ENCODE measurements at places on chromosomes 1 and 21.

DNA sequence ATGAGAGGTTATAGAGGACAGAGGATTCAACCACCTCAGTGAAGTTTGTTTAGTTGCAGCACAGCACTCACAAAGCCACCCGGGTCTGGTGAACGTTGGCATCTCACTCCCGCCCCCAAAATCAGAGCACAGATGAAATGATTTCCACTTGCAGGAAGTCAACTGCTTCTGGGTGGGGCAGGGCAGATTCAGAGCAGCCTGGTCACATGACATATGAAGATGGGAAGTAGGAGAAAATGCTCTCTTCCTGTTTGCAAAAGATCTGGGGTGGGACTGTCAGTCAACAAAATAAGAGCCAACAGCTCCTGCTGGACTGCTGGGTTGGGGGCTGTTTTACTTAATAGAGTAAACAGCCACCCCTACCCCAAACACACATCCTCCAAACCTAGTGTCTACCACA is 43.2 kb downstream of the LRRC71 start:
- no peak overlapping the region for H3K27ac ChIP-seq
- H3K36me3 ChIP-seq = peaks cover 52% of the 10 kb centered on the region
- peaks cover 7% of the 10 kb centered on the region for H3K4me1 ChIP-seq
- no peaks in the 10 kb centered on the region for H3K27me3 ChIP-seq
- H3K4me3 ChIP-seq = no peak overlapping the region

GRCh38 chr1:1063945-1064831 is 9.9 kb downstream of the RNF223 start:
- DNase-seq = peak; percentile 85
- H3K4me1 ChIP-seq = peaks cover 6% of the 10 kb centered on the region
- H3K4me3 ChIP-seq = no peak overlapping the region
- H3K27me3 ChIP-seq = no peaks in the 10 kb centered on the region
- H3K36me3 ChIP-seq = no peaks in the 10 kb centered on the region

GRCh38 chr21:33980276-33980916 is 64.8 kb upstream of the ATP5PO start:
- H3K36me3 ChIP-seq = no peaks in the 10 kb centered on the region
- H3K27me3 ChIP-seq = no peaks in the 10 kb centered on the region
- peaks cover 32% of the 10 kb centered on the region for H3K4me1 ChIP-seq
- H3K27ac ChIP-seq = no peak overlapping the region

DNA sequence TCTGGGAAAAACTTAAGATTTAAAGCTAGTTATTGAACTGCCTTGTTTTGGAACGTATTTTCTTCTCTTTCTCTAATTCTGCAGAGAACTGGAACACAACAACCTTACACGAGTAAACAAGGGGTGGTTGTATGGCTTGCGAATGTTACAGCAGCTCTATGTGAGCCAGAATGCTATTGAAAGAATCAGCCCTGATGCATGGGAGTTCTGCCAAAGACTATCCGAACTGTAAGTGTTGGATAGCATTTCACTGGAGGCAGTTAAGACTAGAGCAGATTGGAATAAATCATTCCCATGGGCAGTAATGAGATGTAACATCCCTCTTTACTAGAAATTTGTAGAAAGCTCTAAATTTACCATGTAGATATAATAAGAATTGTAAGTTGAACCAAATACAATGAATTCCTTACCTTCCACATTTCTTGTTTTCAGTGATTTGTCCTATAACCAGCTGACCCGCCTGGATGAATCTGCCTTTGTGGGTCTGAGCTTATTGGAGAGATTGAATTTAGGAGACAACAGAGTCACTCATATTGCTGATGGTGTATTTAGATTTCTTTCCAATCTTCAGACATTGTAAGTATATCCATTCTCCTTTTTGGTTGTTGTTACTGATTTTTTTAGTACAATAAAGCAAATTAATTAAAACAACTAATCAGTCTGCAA is 22.9 kb downstream of the LRIG2 start:
- no peak for DNase-seq
- peaks cover 8% of the 10 kb centered on the region for H3K4me1 ChIP-seq
- H3K27me3 ChIP-seq = no peaks in the 10 kb centered on the region
- no peak overlapping the region for H3K4me3 ChIP-seq
- no peak overlapping the region for H3K27ac ChIP-seq

GRCh38 chr1:155485945-155486344 is 76.7 kb downstream of the ASH1L start:
- H3K36me3 ChIP-seq = peaks cover 33% of the 10 kb centered on the region
- H3K27me3 ChIP-seq = no peaks in the 10 kb centered on the region
- no peak overlapping the region for H3K4me3 ChIP-seq
- H3K4me1 ChIP-seq = peaks cover 7% of the 10 kb centered on the region
- H3K27ac ChIP-seq = no peak overlapping the region
- DNase-seq = no peak

GRCh38 chr1:110403805-110404204 is 3.7 kb downstream of the LAMTOR5 start:
- H3K27ac ChIP-seq = no peak overlapping the region
- DNase-seq = no peak
- H3K36me3 ChIP-seq = peaks cover 65% of the 10 kb centered on the region
- peaks cover 7% of the 10 kb centered on the region for H3K4me1 ChIP-seq

DNA sequence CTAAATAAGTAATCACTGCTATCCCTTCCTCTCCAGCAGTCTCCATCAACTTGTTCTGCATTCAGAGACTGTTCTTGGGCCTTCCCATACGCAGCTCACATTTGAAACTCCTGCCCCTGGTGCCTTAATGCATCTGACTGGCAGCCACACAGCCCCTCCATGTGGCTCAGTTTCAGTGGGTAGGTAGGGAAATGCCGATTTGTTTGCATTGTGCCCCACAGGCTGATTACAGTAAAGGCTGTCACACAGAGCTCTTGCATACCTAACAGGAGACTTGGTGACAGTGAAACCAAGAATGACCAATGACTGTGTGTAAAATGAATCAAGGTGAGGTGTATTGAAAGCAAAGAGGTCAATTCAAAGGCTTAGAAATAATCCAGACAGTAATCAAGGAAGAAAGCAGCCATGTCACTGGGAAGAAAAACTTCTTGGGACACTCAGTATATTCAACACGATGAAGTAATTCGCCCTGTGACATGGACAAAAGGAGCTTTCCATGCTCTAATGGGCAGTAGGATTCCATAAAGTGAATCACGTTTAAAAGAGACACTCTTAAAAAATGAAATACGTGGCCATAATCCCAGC is 12.7 kb upstream of the B3GALNT2 start:
- H3K27ac ChIP-seq = no peak overlapping the region
- H3K36me3 ChIP-seq = no peaks in the 10 kb centered on the region
- H3K4me3 ChIP-seq = no peak overlapping the region
- no peaks in the 10 kb centered on the region for H3K27me3 ChIP-seq

DNA sequence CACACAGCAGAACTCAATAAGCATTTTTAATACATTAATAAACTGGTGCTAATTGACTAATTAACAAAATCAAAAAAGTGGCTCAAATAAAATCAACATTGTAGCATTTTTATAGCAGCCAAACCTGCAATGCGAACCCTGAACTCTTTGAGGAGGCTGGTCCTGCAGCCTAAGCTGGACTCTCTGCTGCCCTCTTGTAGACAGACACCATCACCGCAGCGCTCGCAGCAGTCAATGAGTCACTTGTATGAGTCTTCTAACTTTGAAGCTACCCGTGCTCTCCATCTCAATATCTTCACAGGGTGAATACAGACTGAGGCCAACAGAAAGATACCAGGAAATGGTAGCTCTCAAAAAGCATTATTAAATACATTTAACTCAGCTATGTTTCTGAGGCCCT is 9.7 kb upstream of the KRTAP7-1 start:
- H3K27me3 ChIP-seq = peaks cover 27% of the 10 kb centered on the region
- H3K27ac ChIP-seq = no peak overlapping the region
- DNase-seq = peak; percentile 58
- H3K4me3 ChIP-seq = no peak overlapping the region

DNA sequence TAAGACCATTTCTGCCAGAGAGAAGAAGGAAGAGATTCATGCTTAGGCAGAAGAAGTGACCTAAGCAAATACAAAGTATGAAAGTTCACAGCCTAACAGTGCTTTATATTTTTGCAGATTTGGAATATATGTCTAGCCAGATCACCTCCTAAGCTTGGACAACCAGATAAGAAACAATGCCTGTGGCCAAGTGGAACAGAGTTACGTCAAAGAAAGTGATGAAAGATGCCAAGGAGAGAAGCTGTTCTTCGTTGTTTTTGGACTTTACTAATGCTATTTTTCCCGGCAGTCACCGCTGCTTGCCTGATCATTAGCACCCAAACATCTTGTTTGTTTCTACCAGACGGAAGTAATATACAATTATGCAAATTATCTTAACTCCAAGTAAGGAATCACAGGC is 489.2 kb upstream of the C1orf87 start:
- peaks cover 4% of the 10 kb centered on the region for H3K4me1 ChIP-seq
- H3K27me3 ChIP-seq = no peaks in the 10 kb centered on the region
- no peak overlapping the region for H3K27ac ChIP-seq
- DNase-seq = no peak

DNA sequence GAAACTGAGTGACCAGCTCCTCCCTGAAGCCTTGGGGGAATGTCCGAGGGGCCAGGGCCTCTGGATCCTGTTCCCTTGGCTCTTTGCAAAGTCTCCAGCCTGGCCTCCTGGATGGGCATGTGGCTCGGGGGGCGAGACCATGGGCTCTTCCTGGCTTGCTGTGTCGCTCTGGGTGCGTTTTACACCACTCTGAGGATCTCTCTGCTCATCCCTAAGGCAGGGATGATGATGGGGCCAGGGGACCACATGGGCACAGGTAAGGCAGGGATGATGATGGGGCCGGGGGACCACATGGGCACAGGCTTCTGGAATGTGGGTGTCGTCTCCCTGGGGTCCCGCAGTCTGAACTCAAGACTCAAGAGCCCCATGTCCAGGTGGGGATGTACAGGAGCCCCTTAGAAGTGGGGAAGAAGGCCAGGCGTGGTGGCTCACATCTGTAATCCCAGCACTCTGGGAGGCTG is 17.7 kb downstream of the TP73 start:
- no peaks in the 10 kb centered on the region for H3K36me3 ChIP-seq
- no peaks in the 10 kb centered on the region for H3K27me3 ChIP-seq
- peaks cover 20% of the 10 kb centered on the region for H3K4me1 ChIP-seq
- DNase-seq = no peak

- H3K27ac ChIP-seq = no peak overlapping the region
- no peak for DNase-seq
- H3K27me3 ChIP-seq = no peaks in the 10 kb centered on the region
- H3K36me3 ChIP-seq = no peaks in the 10 kb centered on the region
- H3K4me1 ChIP-seq = no peaks in the 10 kb centered on the region
Observed at GRCh38 chr1:45478121-45478814, 12.7 kb downstream of the TESK2 start.

- peak overlapping the region; percentile 81 for H3K27ac ChIP-seq
- H3K4me1 ChIP-seq = peaks cover 38% of the 10 kb centered on the region
- peaks cover 6% of the 10 kb centered on the region for H3K36me3 ChIP-seq
Observed at GRCh38 chr1:212432272-212432660, 454 bp upstream of the NENF start.

GRCh38 chr1:228737601-228738041 is 2.3 kb downstream of the RHOU start:
- H3K27me3 ChIP-seq = no peaks in the 10 kb centered on the region
- H3K4me3 ChIP-seq = no peak overlapping the region
- peaks cover 18% of the 10 kb centered on the region for H3K4me1 ChIP-seq
- H3K36me3 ChIP-seq = peaks cover 6% of the 10 kb centered on the region
- no peak overlapping the region for H3K27ac ChIP-seq

GRCh38 chr1:233364026-233364425 is 36.5 kb downstream of the MAP3K21 start:
- peaks cover 17% of the 10 kb centered on the region for H3K4me1 ChIP-seq
- no peaks in the 10 kb centered on the region for H3K27me3 ChIP-seq
- H3K27ac ChIP-seq = peak overlapping the region; percentile 54

- peaks cover 14% of the 10 kb centered on the region for H3K4me1 ChIP-seq
- H3K4me3 ChIP-seq = no peak overlapping the region
- no peak for DNase-seq
- peak overlapping the region; percentile 16 for H3K27ac ChIP-seq
Observed at GRCh38 chr1:66732407-66733166, 19.7 kb upstream of the DYNLT5 start.

GRCh38 chr21:30717105-30717504 is 1.5 kb downstream of the KRTAP21-3 start:
- no peak for DNase-seq
- H3K4me1 ChIP-seq = peaks cover 16% of the 10 kb centered on the region
- H3K36me3 ChIP-seq = no peaks in the 10 kb centered on the region
- no peak overlapping the region for H3K4me3 ChIP-seq
- no peaks in the 10 kb centered on the region for H3K27me3 ChIP-seq
- no peak overlapping the region for H3K27ac ChIP-seq

GRCh38 chr1:98277118-98277517 is 356.3 kb upstream of the DPYD start:
- no peaks in the 10 kb centered on the region for H3K27me3 ChIP-seq
- H3K27ac ChIP-seq = no peak overlapping the region
- H3K36me3 ChIP-seq = no peaks in the 10 kb centered on the region
- H3K4me1 ChIP-seq = no peaks in the 10 kb centered on the region
- no peak overlapping the region for H3K4me3 ChIP-seq
- DNase-seq = peak; percentile 23

DNA sequence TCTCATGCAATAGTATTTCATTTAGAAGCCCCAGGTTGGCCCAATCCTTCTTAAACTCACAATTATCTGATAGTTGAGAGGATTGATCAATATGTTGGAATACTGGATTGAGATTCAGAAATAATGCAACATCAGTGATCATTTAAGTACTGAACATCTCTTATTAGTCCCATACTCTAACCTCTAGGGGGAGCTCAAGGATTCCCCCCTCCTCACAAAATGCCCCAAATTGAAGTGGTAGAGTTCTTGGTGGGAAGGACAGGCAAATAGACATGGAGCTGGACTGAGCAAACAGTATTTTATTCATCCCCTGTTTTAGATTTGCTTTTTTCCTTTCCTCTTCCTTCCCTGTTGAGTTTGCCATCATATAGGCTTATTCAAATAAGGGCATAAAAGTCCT is 62.8 kb downstream of the NGF start:
- H3K36me3 ChIP-seq = no peaks in the 10 kb centered on the region
- peak; percentile 48 for DNase-seq
- H3K4me1 ChIP-seq = no peaks in the 10 kb centered on the region
- H3K4me3 ChIP-seq = no peak overlapping the region

Data from MCF 10A (cell line).